ENCODE measurements at places on chromosomes 11 and 22. TPM values are rescaled to one million over a fixed set of nuclear protein-coding genes. Genes with fewer than 3 reads are reported as not detected.

GRCh38 chr11:34214961-34215805, 109.8 kb downstream of the NAT10 start:
- no peak for DNase-seq

- DNase-seq = no peak
Observed at GRCh38 chr22:30832407-30832987, 136.1 kb downstream of the MORC2 start.

DNA sequence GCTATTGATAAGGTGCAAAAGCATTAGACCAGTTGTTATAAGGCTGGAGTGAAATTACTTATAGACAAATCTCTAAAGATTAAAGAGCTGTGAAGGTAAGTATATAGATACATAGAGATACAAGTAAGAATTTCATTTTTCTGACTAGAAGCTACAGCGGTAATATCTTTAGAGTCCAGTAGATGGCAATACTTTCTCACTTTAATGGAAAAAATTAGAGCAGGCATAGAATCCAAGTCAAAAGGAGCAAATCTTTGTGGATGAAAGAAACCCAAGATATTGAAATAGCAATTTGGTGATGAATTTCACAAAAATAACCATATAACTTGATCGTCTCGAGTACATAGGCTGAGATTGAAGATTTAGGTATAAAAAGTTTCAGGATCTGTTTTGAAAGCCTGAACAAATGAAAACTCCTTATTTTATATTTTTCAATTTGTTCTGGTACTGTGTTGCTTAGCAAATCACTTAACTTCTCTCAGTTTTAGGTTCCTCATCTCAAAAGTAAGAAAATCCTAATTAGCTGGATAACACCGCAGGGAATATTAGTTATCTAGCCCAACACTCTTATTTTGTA, 81.9 kb downstream of the UVRAG start:
- peak; percentile 18 for DNase-seq

DNA sequence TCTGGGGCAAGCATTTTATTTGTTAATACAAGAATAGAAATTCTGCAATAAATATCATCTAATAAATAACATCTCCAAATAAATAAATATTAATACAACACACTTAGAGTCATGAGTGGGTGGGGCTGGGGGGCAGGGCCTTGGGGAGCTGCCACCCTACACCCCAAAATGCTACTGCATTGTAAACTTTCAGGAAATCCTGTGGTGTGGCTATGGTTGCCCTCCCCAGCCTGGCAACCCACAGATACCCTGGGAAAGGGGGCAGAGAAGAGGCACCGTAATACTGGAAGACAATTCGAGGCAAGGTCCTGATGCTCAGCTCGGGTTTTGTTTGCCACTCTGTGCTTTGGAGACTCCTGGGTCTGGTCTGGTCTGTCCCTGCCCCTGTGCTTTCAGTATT, 9.2 kb downstream of the CLCF1 start:
- no peak for DNase-seq

DNA sequence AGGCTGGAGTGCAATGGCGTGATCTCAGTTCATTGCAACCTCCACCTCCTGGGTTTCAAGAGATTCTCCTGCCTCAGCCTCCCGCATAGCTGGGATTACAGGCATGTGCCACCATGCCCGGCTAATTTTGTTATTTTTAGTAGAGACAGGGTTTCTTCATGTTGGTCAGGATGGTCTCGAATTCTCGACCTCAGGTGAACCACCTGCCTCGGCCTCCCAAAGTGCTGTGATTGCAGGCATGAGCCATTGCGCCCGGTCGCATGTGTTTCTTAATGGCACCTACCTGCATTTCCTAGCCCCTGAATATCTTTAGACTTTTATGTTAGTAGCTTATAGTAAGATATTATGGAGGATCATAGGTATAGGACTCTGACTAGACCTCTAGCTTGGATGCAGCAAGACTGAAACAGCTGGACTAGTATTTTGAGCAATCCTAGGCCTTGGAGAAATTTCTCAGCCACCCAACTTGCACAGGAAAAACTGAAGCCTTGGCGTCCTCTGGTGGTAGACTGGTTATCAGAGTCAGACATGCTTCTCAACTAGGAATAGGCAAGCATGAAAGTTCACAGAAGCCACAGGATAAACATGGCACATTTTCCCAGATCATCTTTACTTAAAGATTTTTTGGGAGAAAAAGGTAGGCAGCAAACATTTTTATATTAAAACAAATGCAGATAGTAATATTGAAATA, 22.7 kb upstream of the C1QTNF4 start:
- peak; percentile 47 for DNase-seq

GRCh38 chr11:69909561-69910518, 90.6 kb upstream of the FGF3 start:
- DNase-seq = no peak

GRCh38 chr22:29216873-29217666, 11.4 kb downstream of the EMID1 start:
- DNase-seq = no peak

- peak; percentile 55 for DNase-seq
Observed at GRCh38 chr22:22463855-22464540, 44.5 kb downstream of the ZNF280B start.

GRCh38 chr11:10969387-10969786, 111.5 kb upstream of the ZBED5 start:
- no peak for DNase-seq

DNA sequence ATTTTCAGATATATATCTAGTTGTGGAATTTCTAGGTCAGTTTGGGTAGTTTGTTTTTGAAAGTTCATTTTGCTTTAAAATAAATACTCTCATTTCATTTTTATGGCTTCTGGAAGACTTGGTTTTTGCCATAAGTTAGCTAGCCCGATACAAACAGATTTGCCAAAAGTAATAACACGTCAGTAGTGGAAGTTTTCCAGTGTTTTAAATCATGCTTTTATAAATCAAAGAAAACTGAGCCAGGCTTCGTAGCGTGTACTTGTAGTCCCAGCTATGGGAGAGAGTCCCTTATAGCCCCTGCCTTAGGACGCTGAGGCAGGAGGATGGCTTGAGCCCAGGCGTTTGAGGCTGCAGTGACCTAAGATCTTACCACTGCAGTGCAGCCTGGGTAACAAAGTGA, 21.7 kb upstream of the MICALL1 start:
- no peak for DNase-seq

GRCh38 chr11:105071089-105071732, 26.1 kb upstream of the CARD16 start:
- DNase-seq = no peak

DNA sequence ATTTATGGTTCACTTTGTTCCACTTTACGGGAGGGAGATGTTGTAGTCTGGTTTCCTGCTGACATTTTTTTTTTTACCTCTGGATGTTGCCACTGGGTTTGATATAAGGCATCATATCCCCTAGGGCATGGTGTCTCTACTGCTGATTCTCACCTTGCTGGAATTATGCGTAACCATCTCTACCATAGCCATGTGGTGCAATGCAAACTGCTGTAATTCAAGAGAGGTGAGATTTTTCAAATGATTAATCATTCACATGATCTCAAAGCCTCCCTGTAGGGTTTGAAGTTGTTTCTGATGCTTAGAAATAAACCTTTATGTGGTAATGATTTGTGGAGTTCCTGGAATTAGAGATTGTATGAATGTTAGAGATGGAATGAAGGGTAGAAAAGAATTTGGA, 13.0 kb downstream of the MS4A3 start:
- no peak for DNase-seq

The TRMU gene
- polyA plus RNA-seq = 54.8 TPM

The BAIAP2L2 gene
- polyA plus RNA-seq = 7.1 TPM

The TRIM34 gene
- 8.2 TPM for polyA plus RNA-seq

All from right renal pelvis (tissue), 4 donors.